Stimulated activated CD8-positive, alpha-beta memory T cell treated with anti-CD3 and anti-CD28 coated beads, Interleukin-4, amount 100 ng/mL, for 1 hour (primary cell): ENCODE measurements at places on chromosomes 11 and 22.

- DNase-seq: no peak
Measured at GRCh38 chr11:122395282-122395681, 260.2 kb upstream of the UBASH3B start.

DNA sequence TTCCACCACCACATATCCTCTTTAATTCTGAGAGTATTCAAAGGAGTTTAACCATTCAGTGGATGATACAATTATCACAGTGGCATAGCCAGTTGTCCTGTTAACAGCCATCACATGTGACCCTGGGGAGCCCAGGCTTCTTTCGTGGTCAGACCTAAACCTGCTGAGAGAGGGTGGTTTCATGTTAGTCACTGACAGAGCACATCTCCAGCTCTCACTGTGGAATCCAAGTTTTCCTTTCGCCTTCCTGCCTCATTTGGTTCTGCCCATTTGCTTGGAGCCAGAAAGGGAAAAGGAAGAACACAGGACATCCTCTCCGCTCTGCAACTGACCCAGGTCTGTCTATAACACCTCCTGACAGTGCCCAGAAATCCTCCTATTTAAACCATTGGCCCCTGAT lies 60.4 kb downstream of the MCHR1 start:
- no peak for DNase-seq

DNA sequence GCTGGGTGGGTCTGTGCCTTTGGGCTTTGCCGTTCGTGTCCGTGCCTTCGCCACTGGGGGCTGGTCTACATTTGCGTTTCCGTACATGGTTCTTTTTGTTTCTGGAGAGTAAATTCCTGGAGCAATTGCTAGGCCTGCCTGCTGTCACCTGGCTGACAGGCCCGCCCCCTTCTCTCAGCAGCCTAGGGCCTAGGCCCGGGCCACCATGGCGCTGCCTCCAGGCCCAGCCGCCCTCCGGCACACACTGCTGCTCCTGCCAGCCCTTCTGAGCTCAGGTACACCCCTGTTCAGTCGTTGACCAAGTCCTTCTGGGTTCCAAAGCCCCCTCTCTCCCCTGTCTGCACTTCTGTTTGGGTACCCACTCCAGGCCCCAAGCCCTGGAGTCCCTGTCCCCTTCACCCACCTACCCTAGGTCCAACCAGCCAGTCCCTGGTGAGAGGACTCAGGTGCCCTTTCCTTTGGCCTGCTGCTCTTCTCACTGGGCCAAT lies 649 bp downstream of the TMEM25 start:
- DNase-seq: no peak

DNA sequence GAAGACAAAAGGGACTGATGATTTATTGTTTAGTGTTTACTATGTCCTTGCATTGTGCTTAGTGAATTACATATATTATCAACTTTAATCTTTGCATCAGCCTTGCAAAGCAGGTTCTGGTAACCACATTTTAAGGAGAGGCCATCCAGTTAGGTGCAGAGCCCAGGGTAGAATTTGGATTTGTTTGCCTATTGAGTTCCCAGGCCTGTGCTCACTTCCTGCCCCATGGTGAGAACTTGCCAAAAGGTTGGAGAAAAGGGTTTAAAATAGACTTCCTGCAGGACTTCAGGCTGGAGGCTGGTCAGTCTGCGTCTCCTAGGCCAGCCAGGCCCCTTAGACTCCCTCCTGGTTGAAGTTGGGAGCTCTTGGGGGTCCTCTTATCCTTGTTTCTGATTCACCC lies 72.1 kb downstream of the ATXN10 start:
- no peak for DNase-seq

GRCh38 chr22:50182176-50183081 lies 3.3 kb upstream of the TRABD start:
- no peak for DNase-seq

- no peak for DNase-seq
Measured at GRCh38 chr22:17675584-17675983, 37.0 kb downstream of the BCL2L13 start.

GRCh38 chr11:74877132-74877531 lies 71.8 kb downstream of the XRRA1 start:
- DNase-seq: no peak

- no peak for DNase-seq
Measured at GRCh38 chr11:96680211-96681018, 290.6 kb downstream of the JRKL start.

DNA sequence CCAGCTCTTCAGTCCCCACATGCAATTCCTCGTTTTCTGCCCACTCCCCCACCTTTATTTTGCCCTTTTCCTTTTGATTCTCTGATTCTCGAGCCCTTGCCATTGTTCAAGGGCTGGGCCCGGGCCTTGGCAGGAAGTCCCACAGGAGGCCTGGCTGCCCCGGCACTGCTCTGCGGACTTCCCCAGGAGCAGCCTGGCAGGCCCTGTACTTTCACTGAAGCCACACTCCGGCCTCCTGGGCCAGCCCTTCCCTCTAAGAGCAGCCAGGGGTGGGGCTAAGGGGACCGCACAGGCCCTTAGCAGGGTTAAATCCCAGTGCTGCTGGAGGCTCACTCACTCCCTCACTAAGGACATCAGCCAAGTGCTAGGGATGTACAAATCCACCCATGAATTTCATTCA lies 4.1 kb downstream of the LRRC32 start:
- no peak for DNase-seq

GRCh38 chr11:59336931-59337330 lies 21.8 kb upstream of the OR5AN1 start:
- DNase-seq: no peak

GRCh38 chr11:130145311-130145812 lies 14.2 kb upstream of the ST14 start:
- no peak for DNase-seq

GRCh38 chr22:28656181-28656580 lies 23.5 kb downstream of the TTC28 start:
- DNase-seq: no peak

DNA sequence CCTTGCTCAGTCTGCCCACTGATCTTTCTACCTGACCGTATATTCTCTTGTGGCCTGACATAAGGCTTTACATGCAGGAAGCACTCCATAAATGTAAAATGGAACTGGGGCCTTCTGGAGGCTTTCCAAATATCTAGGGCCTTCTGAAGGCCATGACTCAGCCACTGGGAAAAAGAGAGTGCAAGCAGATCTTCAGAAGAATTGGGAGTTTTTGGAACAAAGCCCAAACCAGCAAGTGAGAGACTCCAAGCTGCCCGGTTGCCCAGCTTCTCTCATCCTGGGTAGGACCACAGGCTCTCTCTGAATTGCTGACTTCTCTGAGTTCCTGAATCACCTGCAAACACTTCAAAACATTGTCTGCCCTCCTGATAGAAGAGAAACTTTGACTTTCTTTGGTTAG lies 107.9 kb upstream of the BMAL1 start:
- DNase-seq: no peak

GRCh38 chr11:134763030-134763388 lies 351.0 kb upstream of the B3GAT1 start:
- no peak for DNase-seq

DNA sequence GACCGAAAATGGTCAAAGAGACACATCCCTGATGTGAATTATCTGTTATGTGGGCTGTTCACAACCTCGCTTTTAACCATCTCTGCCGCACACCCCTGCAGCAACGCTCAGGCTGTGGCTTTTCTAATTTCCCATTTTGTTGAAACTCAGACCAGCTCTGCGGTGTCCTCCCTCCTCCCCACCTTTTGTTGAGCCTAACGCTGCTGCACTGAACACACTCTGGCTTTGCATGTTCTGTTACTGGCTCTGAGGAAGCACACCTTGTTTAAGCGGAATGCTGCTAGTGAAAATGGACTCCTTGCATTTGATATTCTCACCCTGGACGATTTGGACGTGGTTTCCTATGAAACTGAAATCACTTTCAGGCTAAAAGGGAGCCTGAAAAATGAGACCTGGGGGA lies 198.5 kb upstream of the MTNR1B start:
- DNase-seq: no peak

DNA sequence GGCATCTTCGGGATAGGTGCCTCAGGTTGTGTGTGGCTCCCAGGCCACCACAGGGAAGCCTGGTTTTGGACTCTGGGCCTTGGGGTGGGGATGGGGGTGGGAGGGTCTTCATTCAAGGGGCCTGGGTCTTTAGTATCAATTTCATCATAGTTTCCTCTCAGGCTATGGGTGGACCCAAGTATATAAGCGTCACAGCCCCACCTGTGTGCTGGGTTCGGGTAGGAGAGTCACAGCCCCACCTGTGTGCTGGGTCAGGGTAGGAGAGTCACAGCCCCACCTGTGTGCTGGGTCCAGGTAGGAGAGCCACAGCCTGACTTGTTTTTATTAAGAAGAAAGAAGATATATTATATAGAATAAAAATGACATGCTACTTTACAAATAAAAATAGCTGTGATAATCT lies 422.1 kb downstream of the BRD1 start:
- DNase-seq: no peak

DNA sequence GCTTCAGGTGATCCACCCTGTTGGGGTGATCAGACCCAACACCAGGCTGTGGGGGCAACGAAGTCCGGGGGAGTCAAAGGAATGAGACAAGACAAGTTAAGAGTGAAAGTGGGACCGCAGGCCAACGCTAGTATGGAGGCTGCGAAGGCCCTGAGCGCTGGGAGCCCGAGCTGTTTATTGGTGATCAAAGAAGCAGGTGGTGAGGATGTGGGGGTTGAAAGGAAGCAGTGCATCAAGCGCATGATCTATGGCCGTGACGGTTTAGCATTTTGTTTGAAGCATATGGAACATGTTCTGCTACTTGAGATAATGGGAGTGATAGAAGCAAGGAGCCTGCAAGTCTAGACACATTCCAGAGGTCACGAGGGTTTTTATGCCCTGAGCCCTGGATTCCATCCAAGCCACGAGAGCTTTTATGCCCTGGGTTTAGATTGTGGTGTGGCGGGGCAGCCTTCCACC lies 49.5 kb downstream of the MCHR1 start:
- DNase-seq: no peak
